ENCODE measurements at places on chromosomes 1 and 21. TPM values are rescaled to one million over a fixed set of nuclear protein-coding genes. Genes with fewer than 3 reads are reported as not detected.

The IL19 gene
- total RNA-seq, result not detected

The CDA gene
- total RNA-seq, result not detected

The S100A7A gene
- not detected for total RNA-seq

The SH2D1B gene
- 0.32 TPM for total RNA-seq

The LRRC39 gene
- total RNA-seq, result 1.3 TPM

The SZT2 gene
- 51.4 TPM for total RNA-seq

The C1orf141 gene
- total RNA-seq, result 0.17 TPM

The RORC gene
- total RNA-seq, result 1.8 TPM

The KCNT2 gene
- not detected for total RNA-seq

The HHAT gene
- 1.5 TPM for total RNA-seq

The TRIM17 gene
- 6.2 TPM for total RNA-seq

The CRABP2 gene
- total RNA-seq, result 2.5 TPM

The S100A8 gene
- not detected for total RNA-seq

The NBPF6 gene
- not detected for total RNA-seq

The CHIA gene
- not detected for total RNA-seq

DNA sequence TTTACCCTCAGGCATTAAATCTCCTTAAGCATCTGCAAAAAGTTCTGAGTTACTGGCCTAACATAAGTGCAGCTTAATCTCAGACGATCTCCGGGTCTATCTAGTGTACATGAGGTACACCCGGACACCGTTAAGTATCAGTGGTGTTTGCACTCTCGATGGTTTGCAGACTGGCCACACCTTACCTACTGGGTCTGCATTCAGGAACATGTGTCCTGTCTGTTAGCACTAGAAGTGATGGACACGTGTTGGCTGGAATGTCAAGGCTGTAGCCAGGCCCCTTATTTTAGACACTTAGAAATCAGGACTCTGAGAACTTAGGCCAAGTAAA lies 783 bp upstream of the AGL start:
- no peak for DNase-seq

- DNase-seq, result no peak
Observed at GRCh38 chr1:172148213-172148612, 272.3 kb upstream of the C1orf105 start.

- no peak for DNase-seq
Observed at GRCh38 chr1:199135901-199136300, 497.1 kb downstream of the PTPRC start.

DNA sequence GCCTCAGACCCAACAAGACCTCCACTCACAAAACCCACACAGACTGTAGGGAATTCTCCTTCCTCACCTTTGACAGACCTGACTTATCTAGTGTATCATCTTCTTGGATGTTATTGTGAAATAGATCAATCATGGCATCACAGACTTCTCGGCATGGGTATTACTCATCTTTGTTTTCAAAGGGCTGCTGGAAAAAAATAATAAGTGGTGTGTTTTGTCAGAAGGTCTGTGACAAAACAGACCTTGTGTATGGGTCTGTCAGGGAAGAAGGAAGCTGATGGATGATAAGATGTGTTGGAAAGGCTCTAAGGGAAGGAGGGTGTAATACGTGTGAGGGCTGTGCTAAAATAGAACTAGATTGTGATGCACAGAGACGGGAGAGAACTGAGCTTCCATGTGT lies 13.9 kb upstream of the S100A7 start:
- DNase-seq, result no peak

DNA sequence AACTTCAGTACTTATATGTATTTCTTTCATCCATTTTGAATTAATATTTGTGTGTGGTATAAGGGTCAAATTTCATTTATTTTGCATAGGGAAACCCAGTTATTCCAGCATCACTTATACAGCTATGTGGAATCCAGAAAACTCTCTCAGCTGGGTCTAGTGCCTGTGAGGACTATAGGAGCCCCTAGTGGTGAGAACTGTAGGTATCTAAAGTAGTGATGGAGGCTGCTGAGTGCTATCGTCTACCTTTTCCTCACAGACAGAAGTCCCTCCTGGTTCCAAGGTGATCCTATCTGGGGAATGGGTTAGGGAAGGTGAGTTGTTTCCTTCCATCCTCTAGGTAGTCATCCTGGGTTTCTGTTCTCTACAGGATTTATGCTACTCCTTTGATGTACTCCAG lies 352.0 kb upstream of the C1orf87 start:
- DNase-seq, result no peak

- peak; percentile 19 for DNase-seq
Observed at GRCh38 chr1:8701794-8702471, 115.5 kb downstream of the RERE start.

- no peak for DNase-seq
Observed at GRCh38 chr21:19489930-19490329, 1086.3 kb upstream of the TMPRSS15 start.

DNA sequence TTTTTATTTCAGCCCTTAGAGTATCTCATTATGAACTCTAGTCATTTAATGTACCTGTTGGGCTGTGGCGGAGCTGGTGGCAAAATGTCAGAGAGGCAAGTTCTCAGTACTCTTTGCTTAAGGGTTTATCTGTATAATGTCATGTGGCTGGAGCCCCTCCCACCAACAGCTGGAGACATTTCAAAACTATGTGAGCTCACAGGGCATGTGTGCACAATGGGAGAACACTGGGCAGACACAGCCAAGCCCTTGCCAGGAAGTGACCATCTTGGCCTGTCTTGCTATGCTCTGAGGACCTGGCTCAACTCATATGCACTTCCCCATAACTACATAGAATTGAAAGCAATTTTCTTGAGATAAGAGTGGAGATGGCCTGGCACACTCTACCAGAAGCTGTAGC lies 296.4 kb downstream of the PTPRU start:
- no peak for DNase-seq

DNA sequence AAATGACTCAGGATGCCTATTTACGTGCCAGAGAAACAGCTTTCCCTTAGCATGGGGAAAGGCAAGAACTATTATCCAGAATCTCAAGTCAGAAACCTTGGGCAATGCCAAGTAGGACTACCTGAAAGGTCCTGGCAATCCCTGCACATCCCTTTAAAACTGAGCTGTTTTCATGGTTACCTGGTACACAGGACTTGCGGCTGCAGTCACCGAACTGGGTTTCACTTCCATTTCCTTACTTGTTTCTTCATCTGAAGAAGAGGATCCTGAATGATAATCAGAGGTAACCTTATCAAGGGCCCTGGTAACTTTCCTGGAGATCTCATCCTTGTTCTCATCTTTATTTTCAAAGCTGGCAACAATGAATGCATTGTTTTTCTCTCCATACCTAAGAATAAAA lies 14.3 kb downstream of the BTG3 start:
- DNase-seq, result no peak

DNA sequence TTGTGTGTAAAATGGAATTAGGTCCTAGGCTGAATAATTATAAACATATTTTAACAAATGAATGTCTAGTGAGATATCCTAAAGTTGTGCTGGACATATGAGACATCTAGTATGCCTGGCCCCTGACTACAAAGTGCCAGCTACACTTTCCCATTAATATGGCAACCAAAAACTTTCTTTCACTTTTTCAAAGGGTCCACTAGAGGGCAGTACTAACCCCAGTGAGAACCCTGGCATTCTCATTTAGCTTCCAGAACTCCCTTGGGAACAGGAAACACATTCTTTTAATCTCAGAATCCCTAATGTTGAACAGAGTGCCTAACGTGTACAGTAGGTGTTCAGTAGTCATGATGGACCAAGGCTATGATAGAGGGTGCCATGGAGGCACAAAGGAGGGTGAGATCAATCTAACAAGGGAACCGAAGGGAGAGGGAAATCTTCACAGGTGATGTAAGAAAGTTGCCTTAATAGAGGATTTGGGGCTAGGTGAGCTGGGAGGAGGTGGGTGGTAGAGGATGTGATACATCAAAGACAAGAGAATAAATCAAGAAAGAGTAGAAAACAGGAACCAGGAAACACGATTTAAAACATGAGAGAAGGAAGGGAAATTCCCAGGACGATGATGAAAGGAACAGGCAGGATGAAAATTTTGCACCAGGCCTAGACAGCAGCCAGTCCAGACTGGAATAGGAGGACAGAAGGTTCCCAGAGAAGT lies 41.6 kb downstream of the NSL1 start:
- no peak for DNase-seq

GRCh38 chr1:169529068-169529642 lies 43.4 kb upstream of the SLC19A2 start:
- DNase-seq, result no peak

DNA sequence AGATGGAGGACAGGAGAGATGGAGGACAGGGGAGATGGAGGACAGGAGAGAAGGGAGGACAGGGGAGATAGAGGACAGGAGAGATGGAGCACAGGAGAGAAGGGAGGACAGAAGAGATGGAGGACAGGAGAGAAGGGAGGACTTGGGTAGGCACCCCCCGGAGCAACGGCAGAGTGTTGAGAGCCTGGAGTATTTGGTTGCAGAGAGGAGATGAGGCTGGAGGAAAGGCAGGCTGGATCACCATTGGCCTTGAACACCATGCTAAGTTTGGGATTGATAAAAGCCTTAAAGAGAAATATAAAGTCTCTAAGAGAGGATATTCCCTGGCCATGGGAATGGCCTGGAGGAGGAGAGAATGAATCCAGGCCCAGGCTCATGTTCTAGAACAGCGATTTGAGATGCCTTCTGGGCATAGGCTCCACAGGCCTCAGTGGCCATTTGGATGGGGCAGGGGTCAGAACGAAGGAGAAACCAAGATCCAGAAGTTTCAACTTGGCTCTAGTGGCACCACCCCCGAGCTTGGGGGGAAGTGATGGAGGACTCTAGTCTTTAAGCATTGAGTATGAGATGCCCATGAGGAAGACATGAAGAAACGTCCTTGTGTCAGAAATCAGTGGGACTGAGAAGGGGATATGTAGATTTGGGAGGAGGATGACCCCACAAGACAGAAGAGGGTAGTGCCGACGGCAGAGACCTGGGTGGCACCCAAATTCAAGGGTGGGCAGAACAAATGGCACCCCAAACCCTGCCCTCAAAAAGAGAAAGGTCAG lies 47.9 kb upstream of the EDN2 start:
- DNase-seq, result no peak

GRCh38 chr1:209539576-209539975 lies 43.9 kb upstream of the CAMK1G start:
- no peak for DNase-seq

DNA sequence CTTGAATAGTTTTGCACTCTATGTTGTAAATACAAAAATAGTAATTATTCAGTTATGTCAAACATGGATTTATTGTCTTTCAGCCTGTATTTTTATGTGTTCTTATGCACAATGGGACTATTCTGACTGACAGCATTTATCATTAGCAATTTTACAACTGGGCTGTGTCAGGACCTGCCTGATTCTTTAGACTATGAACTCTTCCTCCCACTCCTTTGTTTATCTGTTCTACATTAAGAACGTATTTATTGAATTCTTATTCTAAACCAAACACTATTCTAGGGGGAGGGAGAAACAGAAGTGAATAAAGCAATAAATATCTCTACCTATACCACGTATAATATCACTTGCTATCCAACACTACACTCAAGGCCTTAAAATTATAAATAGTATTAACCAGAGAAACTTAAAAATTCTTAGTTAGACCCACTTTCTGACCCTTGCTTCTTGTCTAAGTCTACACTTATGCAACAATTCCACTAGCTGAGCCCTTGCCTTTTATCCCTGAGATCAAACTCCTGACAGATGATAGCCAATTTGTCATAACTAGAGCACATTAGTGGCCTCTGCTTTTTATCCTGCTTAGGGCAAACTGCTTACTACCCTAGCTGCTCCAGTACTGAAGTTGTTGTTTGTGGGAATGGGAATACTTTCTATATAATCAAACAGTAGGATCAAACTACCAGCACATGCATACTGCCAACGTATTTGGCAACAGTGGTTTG lies 494.3 kb downstream of the BRINP3 start:
- no peak for DNase-seq

DNA sequence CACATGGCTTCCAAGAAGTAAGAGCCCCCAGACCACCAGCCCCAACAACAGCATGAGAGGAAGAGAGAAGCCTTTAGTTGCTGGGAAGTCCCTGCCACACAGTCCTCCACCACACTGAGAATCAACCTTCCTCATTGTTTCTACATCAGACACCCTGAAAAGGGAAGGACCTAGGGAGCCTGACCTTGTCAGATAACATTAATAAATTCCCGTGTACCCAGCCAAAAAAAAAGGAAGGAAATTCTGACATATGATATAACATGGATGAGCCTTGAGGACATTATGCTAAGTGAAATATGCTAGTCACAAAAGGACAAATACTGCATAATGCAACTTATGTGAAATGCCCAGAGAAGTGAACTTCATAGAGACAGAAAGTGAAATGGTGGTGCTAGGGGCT lies 65.6 kb upstream of the ARHGAP29 start:
- DNase-seq, result no peak

All from activated T-cell treated with anti-CD3 and anti-CD28 coated beads, Interleukin-2, amount 50 U/mL, for 72 hours (primary cell).